Amygdala (tissue), 56 donors: ENCODE measurements at places on chromosomes 7 and 10.

DNA sequence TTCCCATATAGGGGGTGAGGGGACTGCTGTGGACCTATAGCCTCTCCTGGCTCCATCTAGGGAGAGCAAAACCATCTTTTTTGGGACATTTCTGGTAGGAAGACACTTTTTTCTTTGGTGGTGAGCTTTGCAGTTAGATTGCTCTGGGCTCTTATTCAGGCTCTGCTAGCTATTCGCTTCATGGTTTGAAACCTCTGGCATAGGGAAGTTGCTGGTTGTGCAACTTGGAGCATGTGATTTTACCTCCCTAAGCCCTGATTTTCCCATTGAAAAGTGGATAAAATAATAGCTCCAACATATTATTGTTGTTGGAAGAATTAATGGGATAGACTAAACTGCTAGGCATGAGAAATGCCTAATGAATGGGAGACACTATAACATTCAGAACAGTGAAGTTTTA lies 69.6 kb downstream of the CYP26A1 start:
- no peak for DNase-seq

DNA sequence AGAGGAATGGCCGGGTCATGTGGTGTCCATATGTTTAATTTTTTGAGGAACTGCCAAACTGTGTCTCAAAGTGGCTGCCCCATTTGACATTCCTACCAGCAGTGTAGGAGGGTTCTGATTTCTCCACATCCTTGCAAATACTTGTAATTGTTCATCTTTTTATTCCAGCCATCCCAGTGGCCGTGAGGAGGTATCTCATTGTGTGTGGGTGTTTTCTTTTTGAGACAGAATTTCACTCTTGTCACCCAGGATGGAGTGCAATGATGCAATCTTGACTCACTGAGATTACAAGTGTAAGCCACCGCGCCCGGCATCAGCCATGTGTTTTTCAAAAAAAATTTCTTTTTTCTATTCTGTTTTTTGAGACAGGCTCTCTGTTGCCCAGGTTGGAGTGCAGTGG lies 38.7 kb upstream of the DLG5 start:
- DNase-seq: no peak

DNA sequence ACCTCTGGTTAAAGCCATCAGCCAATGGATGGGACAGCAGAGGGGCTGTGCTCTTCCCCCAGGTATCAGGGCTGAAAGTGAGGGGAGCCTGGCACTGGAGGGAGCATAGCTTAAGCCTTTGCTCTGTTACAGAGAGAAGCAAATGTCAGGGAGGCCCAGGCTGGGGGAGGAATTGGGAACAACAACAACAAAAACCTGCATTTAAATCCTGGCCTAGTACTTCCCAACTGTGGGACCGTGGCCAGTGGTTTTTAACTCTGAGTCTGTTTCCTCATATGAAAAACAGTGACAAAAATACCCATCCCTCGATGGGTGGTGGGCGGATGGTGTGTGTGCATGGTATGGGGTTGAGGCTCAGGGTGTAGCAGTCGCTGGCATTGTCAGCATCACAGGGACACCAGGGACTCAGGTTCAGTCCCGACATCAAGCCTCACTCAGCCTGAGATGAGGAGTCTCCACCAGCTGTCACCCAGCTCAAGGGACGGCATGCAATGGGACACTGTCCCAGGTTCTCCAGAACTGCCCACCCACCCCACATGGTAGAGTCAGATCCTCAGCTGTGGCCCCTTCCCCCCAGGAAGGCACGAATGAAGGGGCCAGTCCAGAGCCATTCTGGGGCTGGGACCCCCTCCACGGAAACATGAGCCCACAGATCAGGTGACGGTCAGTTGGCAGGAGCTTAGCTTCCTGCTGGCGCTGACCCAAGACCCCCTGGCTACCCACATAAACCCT lies 74.5 kb downstream of the AFAP1L2 start:
- DNase-seq: no peak

DNA sequence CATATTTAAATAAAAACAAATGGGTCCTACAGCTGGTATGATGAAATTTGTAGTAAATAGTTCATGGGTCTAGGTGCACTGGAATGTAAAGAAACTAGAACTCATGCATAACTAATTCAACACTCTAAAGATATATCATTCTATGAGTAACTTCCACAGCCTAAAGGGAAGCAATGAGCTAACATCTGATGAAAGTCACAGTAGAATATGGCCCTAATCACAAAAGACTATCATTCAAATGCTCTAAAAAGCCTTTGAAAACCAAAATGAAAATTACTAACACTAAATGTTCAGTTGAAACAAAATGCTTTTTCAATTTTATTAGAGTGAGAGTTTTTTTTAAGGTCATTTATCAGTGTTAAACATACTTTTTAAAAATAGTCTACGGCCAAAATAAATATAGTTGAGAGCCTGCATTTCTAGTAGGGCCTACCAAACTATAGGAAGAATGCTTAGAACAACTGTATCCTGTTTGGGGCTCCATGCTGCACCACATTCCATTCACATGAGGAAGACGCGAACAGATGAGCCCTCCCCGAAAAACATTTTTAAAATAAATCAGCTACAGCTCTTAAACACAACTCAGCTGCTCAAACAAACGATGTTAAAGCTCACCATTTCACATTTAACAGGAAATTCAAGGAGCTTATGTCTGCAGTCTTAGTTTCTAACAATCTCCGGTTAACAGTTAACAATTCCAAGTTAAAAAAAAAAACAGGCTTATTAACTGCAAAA lies 134.5 kb downstream of the NRBF2 start:
- no peak for DNase-seq

DNA sequence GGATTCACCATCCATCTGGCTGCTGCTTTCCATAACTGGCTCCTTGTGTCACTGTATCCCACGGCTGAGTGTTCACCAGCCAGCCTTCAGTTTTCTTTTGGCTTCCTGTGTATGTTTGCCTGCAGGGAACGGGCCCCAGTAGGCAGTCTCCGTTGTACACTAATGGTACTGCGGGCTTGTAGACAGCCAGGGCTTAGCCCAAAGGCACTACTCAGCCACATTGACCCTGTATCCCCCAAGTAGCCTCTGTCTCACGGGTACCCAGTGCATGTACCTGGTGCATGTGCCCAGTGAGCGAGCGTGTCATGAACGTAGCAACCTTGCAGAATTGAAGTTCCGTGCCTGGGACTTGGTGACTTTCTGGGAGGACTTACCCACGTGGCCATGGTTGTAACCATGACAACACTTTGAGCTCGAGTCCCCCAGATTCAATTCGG lies 6.1 kb downstream of the PFKFB3 start:
- no peak for DNase-seq

DNA sequence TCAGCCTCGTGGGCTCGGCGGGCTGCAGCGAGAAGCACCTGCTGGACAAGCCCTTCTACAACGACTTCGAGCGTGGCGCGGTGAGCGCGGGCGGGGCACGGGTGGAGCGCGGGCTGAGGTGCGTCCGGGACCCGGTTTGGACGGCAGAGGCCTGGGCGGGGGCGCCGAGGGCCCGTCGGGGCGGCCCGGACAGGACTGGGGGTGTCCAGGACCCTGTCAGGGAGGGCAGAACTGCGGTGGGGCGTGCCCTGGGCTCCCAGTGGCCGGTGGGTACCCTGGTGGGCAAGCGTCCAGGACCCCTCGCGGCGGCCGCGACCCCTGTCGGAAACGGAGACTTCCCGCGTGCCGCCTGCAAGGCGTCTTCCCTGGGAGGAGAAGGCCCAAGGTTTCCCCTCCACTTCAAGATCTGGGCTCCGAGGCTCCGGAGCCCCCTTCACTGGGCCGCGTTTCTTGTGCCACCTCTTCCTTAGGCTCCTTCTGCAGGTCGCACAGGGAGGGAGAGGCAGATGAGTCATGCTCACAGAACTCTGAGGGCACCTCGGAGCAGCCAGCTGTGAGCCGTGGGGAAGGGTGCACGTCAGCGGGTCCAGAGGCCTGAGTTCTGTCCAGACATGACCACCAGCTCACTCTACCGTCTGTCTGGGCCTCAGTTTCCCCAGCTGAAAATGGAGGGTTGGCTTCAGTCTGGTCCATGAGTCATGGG lies 485 bp downstream of the ALOX5 start:
- DNase-seq: no peak

GRCh38 chr7:45073786-45074527 lies 14.8 kb downstream of the NACAD start:
- no peak for DNase-seq
